ENCODE measurements at places on chromosomes 2 and 18. TPM values are rescaled to one million over a fixed set of nuclear protein-coding genes. Genes with fewer than 3 reads are reported as not detected.

RAB6C gene
- not detected for total RNA-seq

CABYR gene
- 1.6 TPM for total RNA-seq

CNGA3 gene
- total RNA-seq: not detected

ATP9B gene
- 23.5 TPM for total RNA-seq

SAG gene
- not detected for total RNA-seq

TMEM178A gene
- 0.56 TPM for total RNA-seq

KCNE4 gene
- not detected for total RNA-seq

TYW5 gene
- total RNA-seq: 7.8 TPM

HS1BP3 gene
- 19.1 TPM for total RNA-seq

SKA1 gene
- total RNA-seq: 15.0 TPM

GAD1 gene
- 0.18 TPM for total RNA-seq

PPP4R3B gene
- 43.8 TPM for total RNA-seq

SLC9A2 gene
- under 0.01 TPM for total RNA-seq

LIMS4 gene
- 19.5 TPM for total RNA-seq

MRPS9 gene
- 32.0 TPM for total RNA-seq

CCBE1 gene
- 1.5 TPM for total RNA-seq

ABCB11 gene
- 0.18 TPM for total RNA-seq

NMUR1 gene
- total RNA-seq: under 0.01 TPM

UCN gene
- total RNA-seq: 0.09 TPM

TSPYL6 gene
- total RNA-seq: not detected

MORN2 gene
- total RNA-seq: 16.8 TPM

CAPN14 gene
- total RNA-seq: under 0.01 TPM

KIAA1328 gene
- 4.3 TPM for total RNA-seq

SOX11 gene
- total RNA-seq: not detected

TPO gene
- total RNA-seq: not detected

COLEC11 gene
- 0.38 TPM for total RNA-seq

LCLAT1 gene
- total RNA-seq: 8.6 TPM

KHK gene
- 1.2 TPM for total RNA-seq

GRHL1 gene
- 0.63 TPM for total RNA-seq

CCDC141 gene
- not detected for total RNA-seq

ARHGAP25 gene
- 3.1 TPM for total RNA-seq

DAPL1 gene
- not detected for total RNA-seq

ZAP70 gene
- not detected for total RNA-seq

LYPD1 gene
- total RNA-seq: 104 TPM

BCL11A gene
- total RNA-seq: 0.36 TPM

CCDC74B gene
- 0.85 TPM for total RNA-seq

LYG1 gene
- 0.27 TPM for total RNA-seq

OTOS gene
- total RNA-seq: not detected

C2orf72 gene
- total RNA-seq: not detected

UGT1A5 gene
- not detected for total RNA-seq

SLC4A3 gene
- 0.27 TPM for total RNA-seq

SRD5A2 gene
- total RNA-seq: not detected

ARL4C gene
- total RNA-seq: 4.6 TPM

PEX13 gene
- 30.3 TPM for total RNA-seq

TCF23 gene
- total RNA-seq: not detected

CNTNAP5 gene
- 0.09 TPM for total RNA-seq

UGT1A4 gene
- total RNA-seq: not detected

CROCC2 gene
- not detected for total RNA-seq

CD28 gene
- total RNA-seq: under 0.01 TPM

DTNA gene
- total RNA-seq: 2.1 TPM

POTEI gene
- total RNA-seq: 0.09 TPM

ALPI gene
- total RNA-seq: not detected

VSNL1 gene
- not detected for total RNA-seq

CHRND gene
- total RNA-seq: not detected

SIX3 gene
- total RNA-seq: not detected

STK11IP gene
- total RNA-seq: 9.7 TPM
